ENCODE measurements at places on chromosomes 11 and 22.

- DNase-seq = no peak
- peaks cover 25% of the 10 kb centered on the region for H3K4me1 ChIP-seq
- no peaks in the 10 kb centered on the region for H3K27me3 ChIP-seq
- H3K4me3 ChIP-seq = no peak overlapping the region
Measured at GRCh38 chr11:35121326-35121865, 17.6 kb upstream of the CD44 start.

GRCh38 chr11:14202251-14203196, 156.5 kb downstream of the RRAS2 start:
- H3K36me3 ChIP-seq = no peaks in the 10 kb centered on the region
- H3K4me3 ChIP-seq = no peak overlapping the region
- H3K27ac ChIP-seq = no peak overlapping the region
- H3K27me3 ChIP-seq = no peaks in the 10 kb centered on the region

- H3K4me1 ChIP-seq = peaks cover 5% of the 10 kb centered on the region
- H3K27ac ChIP-seq = no peak overlapping the region
- no peak overlapping the region for H3K4me3 ChIP-seq
- no peaks in the 10 kb centered on the region for H3K36me3 ChIP-seq
Measured at GRCh38 chr22:35629406-35630216, 12.5 kb upstream of the MB start.

DNA sequence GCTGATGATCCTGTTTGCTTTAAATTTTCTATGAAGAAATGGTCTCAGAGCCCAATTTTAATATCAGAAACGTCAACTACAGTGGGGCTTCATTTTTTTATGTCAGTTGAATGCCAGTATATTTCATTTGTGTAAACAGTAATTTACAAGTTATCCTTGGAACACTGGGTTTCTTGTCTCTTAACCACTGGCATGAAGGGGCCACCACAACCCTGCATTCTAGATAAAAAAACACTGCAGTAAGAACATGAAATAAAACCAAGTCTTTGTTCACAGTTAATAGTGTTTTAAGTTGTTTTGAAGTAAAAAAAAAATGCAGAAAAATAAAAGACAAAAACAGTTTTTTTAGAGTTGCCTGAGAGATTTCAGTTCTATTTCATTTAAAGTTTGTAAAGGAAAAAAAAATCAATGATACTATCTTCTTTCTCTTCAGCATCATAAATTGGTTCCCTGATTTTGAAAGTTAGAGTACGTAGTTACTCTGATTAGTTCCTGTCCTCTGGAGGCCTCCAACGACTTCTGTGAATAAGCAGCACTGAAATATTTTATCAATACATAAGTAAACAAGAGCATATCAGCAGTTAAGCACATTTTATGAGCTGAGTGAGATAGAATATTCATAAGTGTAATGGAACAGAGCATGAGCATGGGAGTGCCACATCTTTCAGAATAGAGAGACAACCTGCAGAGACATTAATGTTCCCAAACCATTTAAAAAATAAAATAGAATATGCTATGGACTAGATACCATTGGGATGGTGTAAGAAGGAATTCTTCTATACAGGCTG, 7.8 kb upstream of the DDI1 start:
- no peaks in the 10 kb centered on the region for H3K36me3 ChIP-seq
- H3K4me3 ChIP-seq = no peak overlapping the region
- DNase-seq = no peak
- no peaks in the 10 kb centered on the region for H3K4me1 ChIP-seq
- H3K27ac ChIP-seq = no peak overlapping the region

- H3K27me3 ChIP-seq = no peaks in the 10 kb centered on the region
- DNase-seq = peak; percentile 8
- peak overlapping the region; percentile 44 for H3K4me3 ChIP-seq
- no peaks in the 10 kb centered on the region for H3K36me3 ChIP-seq
- H3K27ac ChIP-seq = peak overlapping the region; percentile 34
Measured at GRCh38 chr11:69122630-69123431, 32.9 kb upstream of the SMIM38 start.

DNA sequence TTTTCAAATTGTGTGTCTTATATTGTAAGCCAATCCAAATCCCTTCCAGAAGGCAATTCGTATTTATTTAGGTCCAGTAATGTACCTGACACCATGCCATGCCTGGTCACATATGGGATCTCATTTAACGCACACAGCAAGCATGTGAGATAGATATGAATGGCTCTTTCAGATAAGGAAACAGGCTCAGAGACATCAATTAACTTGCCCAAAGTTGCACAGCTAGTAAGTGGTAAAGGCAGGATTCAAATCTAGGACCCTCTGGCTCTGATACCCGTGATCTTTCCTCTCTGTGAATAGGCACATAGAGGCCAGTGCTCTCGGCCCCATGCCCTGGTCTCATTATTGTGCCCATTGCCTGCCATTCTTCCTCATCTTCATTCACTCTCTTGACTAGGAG, 34.3 kb downstream of the KCNJ4 start:
- H3K36me3 ChIP-seq = no peaks in the 10 kb centered on the region
- no peaks in the 10 kb centered on the region for H3K4me1 ChIP-seq
- H3K27me3 ChIP-seq = no peaks in the 10 kb centered on the region
- DNase-seq = no peak
- H3K27ac ChIP-seq = no peak overlapping the region
- no peak overlapping the region for H3K4me3 ChIP-seq
